ENCODE measurements at places on chromosomes 13 and 19.

GRCh38 chr19:6540918-6541689 lies 10.3 kb downstream of the TNFSF9 start:
- no peak for DNase-seq

- no peak for DNase-seq
Observed at GRCh38 chr13:106351251-106351650, 184.2 kb downstream of the EFNB2 start.

DNA sequence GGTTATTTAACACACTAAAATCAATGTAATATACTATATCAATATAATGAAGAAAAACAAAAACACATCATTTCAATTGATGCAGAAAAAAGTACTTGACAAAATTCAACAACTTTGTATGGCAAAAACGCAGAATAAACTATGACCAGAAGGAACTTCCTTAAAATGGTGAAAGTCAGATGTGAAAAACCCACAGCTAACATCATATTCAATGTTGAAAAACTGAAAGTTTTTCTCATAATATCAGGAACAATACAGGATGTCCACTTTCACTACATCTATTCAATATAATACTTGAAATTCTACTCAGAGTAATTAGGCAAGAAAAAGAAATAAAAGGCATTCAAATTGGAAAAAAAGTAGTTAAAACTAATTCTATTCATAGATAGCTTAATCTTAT lies 50.3 kb downstream of the SPRY2 start:
- DNase-seq = no peak

GRCh38 chr19:17721821-17722220 lies 2.5 kb downstream of the MAP1S start:
- DNase-seq = peak; percentile 33

GRCh38 chr13:98187965-98188261 lies 10.8 kb upstream of the RNF113B start:
- no peak for DNase-seq

- no peak for DNase-seq
Observed at GRCh38 chr19:50708179-50708879, 11.3 kb downstream of the SHANK1 start.

GRCh38 chr13:88189728-88190127 lies 518.6 kb downstream of the SLITRK5 start:
- DNase-seq = no peak

DNA sequence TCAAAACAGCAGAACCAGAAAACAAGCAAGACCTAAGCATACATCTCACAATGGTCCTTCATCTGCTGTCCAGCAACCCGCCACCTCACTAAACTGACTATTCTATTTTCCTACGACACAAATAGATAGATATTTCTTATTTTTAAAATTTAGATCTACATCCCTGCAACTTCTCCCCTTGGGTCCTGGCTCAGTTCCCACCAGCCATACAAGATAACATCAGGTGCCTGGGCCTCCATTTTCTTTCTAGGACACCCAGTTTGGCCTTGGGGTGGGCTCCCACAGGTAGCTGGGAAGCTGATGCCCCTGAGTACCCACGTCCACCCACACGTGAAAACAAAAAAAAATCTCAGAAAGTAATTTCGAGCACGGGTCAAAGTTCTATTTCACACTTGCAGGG lies 47.6 kb downstream of the TGDS start:
- DNase-seq = no peak

DNA sequence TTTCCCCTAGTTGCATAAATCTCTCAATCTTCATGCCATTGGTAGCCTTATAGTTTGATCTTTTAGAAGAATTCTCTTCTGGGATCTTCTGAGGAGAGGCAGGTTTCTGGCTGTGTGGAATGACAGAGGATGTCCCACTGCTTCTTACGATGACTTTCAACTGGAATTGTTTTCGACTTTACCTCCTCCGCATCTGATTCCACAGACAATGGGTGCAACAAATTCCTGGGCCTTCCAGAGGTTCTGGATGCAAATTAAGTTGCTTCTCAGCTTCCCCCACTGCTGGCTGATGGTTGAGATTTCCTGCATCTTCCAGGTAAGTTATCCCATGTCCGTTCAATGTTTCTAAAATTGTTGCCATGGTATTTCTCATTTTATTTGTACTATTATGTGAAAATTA lies 142.3 kb upstream of the TSC22D1 start:
- no peak for DNase-seq

DNA sequence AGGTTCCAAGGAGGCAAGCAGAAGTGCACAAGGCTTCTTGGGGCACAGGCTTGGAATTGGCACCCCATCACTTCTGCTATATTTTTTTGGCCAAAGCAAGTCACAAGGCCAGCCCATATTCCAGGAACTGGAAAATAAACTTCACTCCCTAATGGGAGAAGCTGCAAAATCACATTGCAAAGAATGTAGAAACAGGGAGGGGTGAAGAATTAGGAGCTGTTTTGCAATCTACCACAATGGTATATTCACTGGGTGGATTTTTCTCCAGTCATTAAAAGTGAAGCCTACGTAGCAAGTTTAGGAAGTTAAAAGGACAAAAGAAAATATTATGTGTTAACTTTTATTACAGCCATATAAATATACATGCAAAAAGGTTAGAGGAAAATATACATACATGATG lies 464.8 kb downstream of the COG6 start:
- no peak for DNase-seq

- no peak for DNase-seq
Observed at GRCh38 chr19:38769635-38770211, 3.6 kb downstream of the LGALS7 start.

GRCh38 chr13:113754691-113755090 lies 4.3 kb upstream of the TMEM255B start:
- DNase-seq = no peak

DNA sequence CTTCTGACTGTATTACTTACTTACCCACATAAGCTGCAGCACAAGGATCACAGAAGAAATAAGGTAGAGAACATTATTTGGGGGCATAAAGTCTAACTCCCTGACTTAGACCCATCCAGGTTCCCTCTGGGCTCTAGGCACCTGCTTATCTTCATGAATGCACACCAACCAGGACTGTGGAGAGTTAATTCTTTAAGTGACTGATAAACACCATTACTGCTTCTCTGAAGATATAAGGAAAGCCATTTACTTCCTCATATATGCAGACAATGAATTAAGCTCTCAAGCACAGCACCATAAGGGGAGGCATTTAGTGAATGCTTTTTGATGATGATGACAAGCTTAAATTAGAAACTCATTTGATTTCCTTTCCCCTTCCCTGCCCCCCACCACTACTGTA lies 22.5 kb downstream of the OBI1 start:
- no peak for DNase-seq

DNA sequence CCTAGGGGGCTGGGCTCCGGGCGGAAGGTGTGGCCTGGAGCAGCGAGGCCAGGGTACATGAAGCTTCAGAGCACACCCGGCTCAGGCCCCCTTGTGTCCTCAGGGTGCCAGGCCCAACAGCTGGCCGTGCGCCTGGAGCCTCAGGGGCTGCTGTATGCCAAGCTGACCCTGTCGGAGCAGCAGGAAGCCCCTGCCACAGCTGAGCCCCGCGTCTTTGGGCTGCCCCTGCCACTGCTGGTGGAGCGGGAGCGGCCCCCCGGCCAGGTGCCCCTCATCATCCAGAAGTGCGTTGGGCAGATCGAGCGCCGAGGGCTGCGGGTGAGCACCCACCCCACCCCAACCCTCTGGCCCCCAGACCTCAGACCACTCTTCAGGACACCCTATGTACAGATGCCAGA lies 3.2 kb downstream of the SYDE1 start:
- no peak for DNase-seq

- no peak for DNase-seq
Observed at GRCh38 chr13:109105899-109106298, 476.5 kb downstream of the MYO16 start.

DNA sequence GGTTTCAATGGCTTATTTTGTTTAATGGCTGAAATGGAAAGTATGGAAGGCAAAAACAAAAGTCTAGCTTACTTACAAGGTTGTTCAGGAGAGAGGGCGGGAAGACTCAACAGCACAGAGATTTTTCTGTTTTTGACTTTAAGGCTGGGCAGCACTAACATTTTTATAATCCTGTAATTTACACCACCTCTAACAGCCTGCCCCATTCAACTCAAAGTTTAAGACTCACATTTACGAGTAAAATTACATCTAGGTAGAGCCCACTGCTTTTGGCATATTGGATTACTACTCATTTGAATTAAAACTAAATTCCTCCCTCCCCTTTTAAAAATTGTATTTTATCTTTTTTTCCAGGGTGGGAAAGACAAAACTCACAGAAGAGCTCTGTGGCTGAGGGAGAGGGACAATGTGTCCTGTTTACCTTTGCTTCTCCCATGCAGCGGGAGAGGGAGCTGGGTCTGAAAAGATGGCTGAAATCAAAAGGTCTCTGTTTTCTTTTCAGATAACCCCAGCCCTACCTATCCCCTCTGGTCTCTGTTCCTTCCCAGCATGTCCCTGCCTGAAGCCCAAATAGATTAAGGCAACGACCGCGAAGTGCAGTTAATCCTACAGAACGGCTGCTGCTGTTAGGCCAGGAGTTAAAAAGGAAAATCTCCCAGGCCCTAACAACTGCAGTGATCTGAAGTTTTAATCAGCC lies 6.6 kb downstream of the EFNB2 start:
- no peak for DNase-seq

- DNase-seq = no peak
Observed at GRCh38 chr19:37505958-37506386, 767 bp upstream of the ZNF793 start.
